ENCODE measurements at places on chromosomes 1 and 21.
A peak's percentile ranks its signal among the peaks of the same experiment; 100 is the strongest.

DNA sequence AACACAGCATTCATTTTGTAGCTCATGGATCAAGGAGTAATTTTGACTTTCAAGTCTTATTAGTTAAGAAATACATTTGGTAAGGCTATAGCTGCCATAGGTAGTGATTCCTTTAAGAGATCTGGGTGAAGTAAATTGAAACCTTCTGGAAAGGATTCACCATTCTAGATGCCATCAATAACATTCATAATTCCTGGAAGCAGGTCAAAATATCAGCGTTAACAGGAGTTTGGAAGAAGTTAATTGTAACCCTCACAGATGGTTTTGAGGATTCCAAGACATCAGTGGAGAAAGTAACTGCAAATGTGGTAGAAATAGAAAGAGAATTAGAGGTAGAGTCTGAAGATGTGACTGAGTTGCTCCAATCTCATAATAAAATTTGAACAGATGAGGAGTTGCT, 216.6 kb downstream of the GREM2 start:
- DNase-seq: no peak

GRCh38 chr1:18778437-18778836, 81.0 kb downstream of the TAS1R2 start:
- no peak for DNase-seq

- peak; percentile 23 for DNase-seq
Observed at GRCh38 chr21:34722684-34723300, 54.0 kb downstream of the CLIC6 start.

DNA sequence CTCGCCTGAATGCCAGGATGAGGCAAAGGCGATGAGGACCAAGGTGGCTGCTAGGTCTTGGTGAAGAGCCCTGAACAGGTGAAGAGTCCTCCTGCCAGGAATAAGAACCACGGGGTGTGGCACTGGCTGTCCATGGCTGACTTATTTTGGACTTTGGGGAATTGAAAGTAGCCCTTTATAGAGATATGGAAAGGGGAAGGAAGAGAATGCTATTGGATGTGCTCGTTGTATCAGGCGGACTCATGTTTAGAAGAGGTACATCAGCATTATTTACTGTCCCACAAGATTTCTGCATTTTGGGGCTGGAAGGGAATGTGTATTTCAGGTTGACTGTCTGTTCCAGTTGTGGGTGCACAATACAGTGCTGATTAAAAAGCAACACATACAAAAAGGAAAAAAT, 465.8 kb downstream of the DSCAM start:
- DNase-seq: no peak

GRCh38 chr1:156495401-156496140, 5.0 kb downstream of the MEF2D start:
- DNase-seq: no peak

DNA sequence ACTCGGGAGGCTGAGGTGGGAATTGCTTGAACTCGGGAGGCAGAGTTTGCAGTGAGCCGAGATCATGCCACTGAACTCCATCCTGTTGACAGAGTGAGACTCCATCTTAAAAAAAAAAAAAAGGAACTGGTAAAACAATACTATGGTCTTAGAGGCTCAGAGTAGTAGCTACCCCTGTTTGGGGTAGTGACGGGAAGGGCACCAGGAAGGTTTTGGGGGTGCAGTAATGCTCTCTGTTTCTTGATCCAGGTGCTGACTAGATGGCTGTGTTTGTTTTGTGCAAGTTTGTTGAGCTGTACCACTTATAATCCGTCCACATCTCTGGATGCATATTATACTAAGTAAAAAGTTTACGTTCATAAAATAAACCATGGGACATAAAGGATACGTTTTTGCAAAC, 765.8 kb upstream of the TPTE start:
- DNase-seq: no peak

- DNase-seq: peak; percentile 78
Observed at GRCh38 chr21:34593423-34593822, 21.5 kb downstream of the RCAN1 start.

GRCh38 chr1:243234978-243235647, 20.0 kb downstream of the CEP170 start:
- DNase-seq: no peak

DNA sequence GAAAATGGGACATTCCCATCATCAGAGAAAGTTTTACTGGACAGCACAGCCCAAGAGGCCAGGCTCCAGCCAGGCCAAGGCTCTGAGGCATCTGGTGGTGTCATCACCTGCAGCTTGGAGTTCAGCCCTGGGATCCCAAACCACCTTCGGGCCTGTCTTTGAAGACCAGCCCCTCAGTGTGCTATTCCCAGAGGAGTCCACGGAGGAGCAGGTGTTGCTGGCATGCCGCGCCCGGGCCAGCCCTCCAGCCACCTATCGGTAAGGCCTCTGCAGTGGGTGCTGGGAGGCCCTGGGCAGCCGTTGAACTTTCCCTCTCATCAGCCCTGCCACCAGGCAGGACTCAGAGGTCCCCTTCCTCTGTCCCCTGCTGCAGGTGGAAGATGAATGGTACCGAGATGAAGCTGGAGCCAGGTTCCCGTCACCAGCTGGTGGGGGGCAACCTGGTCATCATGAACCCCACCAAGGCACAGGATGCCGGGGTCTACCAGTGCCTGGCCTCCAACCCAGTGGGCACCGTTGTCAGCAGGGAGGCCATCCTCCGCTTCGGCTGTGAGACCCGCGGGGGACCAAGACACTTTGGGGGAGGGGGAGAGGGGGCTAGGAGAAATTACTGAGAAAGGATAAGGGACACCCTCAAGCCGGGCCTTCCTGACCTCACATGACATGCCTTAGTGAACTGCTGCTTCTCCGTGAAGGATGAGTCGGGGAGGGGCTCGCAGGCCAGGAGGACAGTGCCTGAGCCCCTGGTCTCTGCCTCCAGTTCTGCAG, 15.0 kb downstream of the CNTN2 start:
- DNase-seq: no peak

- DNase-seq: peak; percentile 4
Observed at GRCh38 chr1:169483500-169483966, 2.2 kb downstream of the SLC19A2 start.

GRCh38 chr1:150613061-150613920, 16.1 kb downstream of the ENSA start:
- DNase-seq: peak; percentile 10

DNA sequence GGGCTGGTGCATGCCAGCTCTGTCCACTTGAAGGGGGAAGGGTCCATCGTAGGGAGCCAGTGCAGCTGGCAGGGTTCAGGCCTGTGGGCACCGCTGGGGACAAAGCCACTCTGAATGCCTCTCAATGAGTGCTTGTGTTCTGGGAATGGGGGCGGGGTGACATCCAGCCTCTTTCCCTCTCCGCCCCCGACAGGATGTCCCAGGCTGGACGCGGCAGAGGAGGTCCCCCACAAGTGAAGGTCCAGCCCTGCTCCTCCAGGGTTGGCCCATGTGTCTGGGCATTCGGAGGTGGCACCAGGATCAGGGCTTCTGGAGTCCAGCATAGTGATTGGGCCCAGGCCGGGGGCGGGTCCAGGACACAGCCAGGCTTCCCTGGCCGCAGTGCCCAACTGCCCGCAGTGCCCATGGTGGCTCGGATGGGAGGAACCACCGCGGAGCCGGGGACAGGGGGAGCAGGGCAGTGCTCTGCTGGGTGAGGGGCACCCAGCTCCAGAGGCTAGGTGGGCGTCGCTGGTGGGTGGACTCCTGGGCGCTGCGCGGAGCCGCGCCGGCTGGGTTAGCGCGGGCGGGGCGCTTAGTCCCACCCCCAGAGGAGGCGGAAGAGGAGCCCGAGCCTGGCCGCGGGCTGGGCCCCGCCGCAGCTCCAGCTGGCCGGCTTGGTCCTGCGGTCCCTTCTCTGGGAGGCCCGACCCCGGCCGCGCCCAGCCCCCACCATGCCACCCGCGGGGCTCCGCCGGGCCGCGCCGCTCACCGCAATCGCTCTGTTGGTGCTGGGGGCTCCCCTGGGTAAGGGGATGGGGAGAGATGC, at the start of gene SHISA4:
SHISA4 (plus strand) TSS at position 617 of the 808 bp plus-strand sequence; CDS start at position 714, 97 bp downstream.
- no peak for DNase-seq

DNA sequence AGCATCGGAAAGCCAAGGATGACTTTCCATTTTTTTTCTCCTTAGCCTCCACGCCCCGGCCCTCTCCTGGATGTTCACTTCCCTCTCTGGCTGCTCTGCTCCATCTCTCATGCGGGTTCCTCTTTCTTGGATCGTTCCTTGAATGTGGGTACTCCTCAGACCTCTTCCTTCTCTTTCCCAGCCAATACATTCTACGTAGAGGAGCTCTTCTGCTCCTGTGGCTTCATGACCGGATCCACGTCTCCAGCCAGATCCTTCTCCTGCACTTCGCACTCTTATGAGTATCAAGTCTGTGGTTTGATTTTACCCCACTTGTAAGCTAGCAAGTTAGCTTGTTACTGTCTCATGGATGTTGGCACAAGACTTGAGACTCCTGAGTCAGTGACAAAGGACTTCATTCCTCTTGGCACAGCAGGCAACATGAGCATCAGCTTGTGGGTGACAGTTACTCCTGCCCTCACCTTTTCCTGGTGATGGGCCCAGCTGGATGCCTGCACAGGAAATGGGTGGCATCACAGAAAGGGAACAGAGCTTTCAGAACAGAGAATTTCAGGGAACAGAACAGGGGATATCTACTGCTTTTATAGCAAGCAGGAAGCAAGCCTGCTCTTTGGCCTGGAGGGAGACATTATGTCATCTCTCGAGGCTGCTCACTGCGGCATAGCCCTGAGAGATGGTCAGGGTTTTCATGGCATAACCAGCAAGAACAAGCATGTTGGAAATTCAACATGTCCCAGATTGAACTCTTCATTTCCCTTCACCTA, 100.1 kb upstream of the KIF26B start:
- DNase-seq: no peak
